ENCODE measurements at places on chromosomes 4 and X.

GRCh38 chr4:38964942-38965775 is 67.0 kb downstream of the TMEM156 start:
- no peak for DNase-seq

GRCh38 chr4:40482985-40483647 is 146.5 kb downstream of the RBM47 start:
- no peak for DNase-seq

DNA sequence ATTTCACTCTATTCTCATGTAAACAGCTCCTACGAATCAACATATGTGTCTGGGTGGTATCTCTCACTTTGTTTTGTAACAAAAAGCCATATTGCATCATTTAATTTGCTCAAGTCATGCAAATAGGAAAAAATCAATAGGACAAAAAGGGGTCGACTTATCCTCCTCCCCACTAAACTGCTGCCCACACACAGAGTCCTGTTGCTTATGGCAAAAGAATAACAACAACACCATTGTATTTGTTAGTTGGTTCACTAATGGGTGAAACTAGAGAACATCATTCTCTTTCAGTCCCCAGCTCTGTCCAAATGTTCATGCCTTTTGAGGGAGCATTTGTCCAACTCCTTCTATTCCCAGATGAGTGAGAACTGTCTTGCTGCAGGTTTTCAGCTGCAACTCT is 2.1 kb downstream of the HHIP start:
- no peak for DNase-seq

DNA sequence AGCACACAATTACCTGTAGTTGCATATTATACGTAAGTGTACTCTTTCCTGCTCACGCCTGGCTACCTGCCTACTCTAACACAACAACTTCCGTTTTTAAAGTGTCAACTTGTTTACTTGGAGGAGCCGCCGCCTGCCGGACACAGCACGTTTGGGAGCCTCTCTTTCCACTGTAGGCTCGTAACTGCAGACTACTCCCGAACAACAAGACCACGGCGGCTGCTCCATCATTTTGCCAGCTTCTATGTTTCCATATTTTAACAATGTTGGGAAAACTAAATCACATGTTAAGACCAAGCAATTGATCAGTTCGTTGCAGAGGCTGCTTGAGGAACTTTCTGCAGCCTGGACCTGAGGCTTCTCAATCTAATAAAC is 841 bp downstream of the MTNR1A start:
- DNase-seq: no peak

GRCh38 chrX:118727686-118728339 is 407 bp downstream of the IL13RA1 start:
- DNase-seq: no peak

DNA sequence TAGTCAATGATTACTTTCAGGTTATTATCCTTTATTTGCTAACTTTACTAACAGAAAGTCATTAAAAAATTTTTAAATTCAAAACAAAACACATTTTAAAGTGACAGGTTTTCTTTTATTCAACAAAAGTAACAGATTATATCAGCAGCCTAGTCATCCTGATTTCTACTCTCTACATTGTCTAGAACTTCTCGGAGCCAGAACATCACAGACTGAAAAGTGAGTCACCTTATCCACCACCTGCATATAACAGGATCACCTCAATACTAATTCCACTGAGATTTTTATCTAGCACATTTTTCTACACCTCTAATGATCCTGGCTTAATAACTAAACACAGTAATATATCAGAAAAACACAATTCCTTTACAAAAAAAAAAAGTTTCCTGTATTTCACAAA is 47.9 kb upstream of the SMARCAD1 start:
- DNase-seq: no peak

DNA sequence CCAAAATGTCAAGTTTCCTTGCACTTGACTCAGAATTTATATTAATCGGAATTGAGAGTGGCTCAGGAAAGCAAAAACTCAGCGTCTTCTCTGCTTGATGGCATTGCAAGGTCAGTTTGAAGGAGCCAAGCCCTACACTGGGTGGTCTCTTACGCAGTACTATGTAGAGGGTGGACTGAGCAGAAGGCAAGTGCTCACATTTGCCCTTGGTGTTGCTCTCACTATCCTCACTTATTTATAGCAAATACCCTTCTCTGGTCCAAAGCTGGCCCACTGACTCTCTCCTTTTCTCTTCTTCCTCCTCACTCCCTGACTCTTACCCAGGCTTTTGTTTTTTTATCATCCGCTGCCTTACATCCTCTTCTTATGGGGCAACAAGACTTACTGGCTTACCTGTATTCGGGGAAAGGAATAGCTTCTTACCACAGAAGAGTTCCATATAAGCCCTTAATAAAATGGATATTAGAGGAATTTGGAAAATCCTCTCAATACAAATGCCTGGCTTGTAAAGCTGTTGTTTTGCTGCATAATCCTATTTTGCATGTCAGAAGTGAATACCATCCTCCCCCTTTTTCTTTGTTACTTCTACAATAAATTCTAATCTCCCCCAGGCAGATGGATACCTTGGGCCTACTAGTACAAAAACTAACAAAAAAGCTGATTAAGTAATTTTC is 24.8 kb upstream of the GATB start:
- no peak for DNase-seq

- DNase-seq: no peak
Measured at GRCh38 chr4:223913-224497, 81.3 kb downstream of the ZNF732 start.

- DNase-seq: no peak
Measured at GRCh38 chr4:37967736-37968135, 7.5 kb downstream of the PTTG2 start.

DNA sequence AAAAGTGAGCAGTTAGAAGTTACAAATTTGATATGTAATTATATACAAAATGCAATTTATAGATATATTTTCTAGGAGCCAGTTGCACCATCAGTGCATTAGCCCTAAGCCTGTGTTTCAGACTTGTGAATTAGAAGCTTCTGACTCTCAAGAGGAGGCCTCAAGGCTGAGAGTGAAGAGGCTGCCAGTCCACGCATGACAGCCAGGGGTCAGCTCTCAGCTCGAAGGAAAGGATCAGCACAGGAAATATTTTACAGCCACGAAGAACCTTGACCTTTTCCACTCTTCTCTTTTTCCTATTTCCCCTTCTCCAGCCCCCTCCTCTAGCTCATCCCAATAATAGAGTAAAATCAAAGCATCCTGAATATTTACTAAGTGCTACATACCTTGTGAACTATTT is 642.4 kb downstream of the TRIML1 start:
- DNase-seq: no peak

DNA sequence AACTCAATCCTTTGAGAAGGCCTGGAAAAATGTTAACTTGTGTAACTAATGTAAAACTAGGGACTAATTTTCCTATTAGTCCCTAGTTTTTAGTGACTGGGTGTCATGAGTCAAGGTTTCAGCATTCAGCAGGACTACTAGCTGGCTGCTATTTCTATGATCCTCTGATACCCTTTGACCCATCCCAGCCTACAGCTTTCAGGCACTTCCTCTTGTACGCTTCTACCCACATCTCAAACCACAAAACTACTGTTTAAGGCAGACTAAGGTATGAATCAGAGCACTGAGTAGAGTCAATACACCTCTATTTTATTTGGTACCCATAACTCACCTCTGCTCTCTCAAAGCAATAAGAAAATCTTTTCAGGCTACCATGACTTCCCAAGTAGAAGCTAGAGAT is 809.6 kb downstream of the PDHA2 start:
- DNase-seq: peak; percentile 4

- DNase-seq: no peak
Measured at GRCh38 chrX:24465532-24465865, 413 bp downstream of the PDK3 start.

DNA sequence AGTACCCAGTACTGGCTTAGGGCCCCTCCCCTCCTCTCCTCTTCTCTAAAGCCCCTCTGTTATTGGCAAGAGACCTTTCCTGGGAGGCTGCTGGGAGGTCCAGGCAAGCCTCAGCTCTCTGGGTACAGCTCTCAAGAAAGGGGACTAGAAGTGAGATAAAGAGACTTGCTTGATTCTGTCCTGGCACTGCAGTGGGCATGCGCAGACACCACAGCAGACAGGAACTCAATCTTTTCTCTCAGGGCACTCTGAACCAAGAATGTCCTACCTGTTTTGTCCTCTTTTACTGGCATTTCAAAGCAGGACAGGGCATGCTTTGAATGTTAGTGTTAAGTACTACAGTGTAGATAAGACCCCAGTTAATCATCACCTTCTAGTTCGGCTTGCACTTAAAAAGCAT is 74.9 kb downstream of the NYX start:
- DNase-seq: no peak

DNA sequence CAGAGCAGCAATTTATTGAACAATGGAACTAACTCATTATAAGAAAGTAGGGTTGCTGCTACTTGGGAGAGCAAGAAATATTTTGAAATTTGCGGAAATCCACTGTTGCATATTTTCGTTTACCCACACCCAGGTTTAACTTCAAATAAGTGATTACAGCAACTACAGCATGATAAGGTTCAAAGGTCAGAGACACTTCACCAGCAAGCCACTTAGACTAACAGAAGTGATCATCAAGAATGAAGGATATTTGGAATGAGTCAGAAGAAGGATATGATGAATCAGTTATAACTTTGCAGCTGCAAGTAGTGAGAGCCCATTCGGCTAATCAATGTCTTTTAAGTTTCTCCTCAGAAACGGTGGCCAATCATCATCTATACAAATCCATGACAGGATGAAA is 199.3 kb downstream of the TMA16 start:
- DNase-seq: no peak

DNA sequence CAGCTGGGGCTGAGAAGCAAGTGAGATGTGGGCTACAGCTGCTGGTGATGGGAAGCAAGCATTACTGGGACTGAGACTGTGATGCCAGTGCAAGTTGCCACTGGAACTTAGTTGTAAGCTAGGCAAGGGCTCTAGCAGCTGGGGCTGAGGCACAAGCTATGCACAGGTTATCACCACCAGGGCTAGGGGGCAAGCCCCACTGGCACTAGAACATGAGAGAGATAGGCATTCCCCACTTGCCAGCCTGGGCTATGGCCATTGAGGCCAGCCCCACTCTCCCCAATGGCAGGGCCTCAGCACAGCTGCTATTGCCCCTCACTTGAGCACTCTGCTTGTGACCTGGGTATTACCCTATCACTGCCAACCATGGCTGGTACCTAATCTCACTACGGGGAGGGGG is 130.8 kb upstream of the SMIM31 start:
- no peak for DNase-seq

DNA sequence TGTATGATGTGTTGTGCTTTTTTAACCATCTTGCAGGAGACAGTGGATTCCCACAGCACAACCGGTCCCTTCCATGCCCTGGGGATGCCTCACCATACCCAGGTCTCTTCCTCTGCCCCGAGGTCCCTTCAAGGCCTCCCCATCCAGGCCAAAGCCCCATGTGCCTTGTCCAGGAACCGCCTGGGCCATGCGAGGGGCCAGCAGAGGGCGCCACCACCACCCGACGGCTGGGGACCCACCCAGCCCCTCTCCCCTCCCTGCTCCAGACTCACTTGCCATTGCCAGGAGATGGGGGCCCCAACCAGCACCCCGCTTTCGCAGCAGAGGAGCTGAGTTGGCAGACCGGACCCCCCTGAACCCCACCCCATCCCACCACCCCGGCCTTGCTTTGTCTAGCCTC is 485.5 kb downstream of the TRAM1L1 start:
- no peak for DNase-seq

Measured in astrocyte of the cerebellum (primary cell).